ENCODE measurements at places on chromosomes 2 and 18. TPM values are rescaled to one million over a fixed set of nuclear protein-coding genes. Genes with fewer than 3 reads are reported as not detected.

DNA sequence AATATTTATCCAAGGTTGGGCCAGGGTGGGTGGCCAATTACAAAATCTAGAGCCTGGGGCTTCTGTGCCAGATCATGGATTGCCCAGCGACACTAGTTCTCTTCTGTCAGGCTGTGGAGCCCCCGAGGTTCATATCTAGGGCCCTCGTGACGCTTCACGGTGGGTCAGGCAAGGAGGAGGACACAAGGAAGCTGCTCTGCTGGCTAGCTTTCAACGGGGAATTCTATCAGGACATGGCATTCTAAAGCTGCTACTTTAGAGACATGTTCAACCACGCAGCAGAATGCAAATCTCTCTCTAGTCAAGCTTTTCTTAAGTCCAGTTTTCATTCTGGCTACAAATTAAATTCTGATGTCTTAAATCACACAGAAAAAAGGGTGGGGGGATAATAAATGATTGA lies 180.2 kb downstream of the THADA start:
- DNase-seq = no peak
- H3K4me1 ChIP-seq = no peaks in the 10 kb centered on the region
- H3K36me3 ChIP-seq = peaks cover 6% of the 10 kb centered on the region
- no peak overlapping the region for H3K4me3 ChIP-seq

DNA sequence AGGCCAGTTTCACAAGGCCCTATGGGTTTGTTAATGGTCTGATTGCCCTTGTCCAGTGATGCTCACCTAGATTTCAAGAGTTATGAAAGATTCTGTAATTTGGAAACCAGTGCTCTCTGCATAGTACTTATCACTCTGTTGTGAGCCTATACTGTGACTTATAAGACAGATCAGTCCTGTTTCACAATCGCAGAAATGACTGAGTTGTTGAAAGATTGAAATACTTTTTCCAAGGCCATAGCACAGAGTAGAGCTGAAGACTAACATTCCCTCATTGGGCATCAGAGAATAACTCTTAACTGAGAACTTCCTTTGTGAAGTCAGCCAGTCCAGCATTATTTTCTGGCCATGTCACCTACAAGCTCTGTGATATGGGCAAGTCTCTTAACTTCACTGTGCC lies 44.0 kb downstream of the CCDC85A start:
- no peak overlapping the region for H3K4me3 ChIP-seq
- no peaks in the 10 kb centered on the region for H3K27me3 ChIP-seq
- DNase-seq = no peak
- H3K27ac ChIP-seq = no peak overlapping the region
- no peaks in the 10 kb centered on the region for H3K4me1 ChIP-seq

Gene CFAP65
- not detected for total RNA-seq

GRCh38 chr2:7061921-7062320 lies 144.7 kb downstream of the RNF144A start:
- H3K27ac ChIP-seq = no peak overlapping the region
- no peaks in the 10 kb centered on the region for H3K27me3 ChIP-seq
- DNase-seq = no peak
- no peaks in the 10 kb centered on the region for H3K4me1 ChIP-seq

DNA sequence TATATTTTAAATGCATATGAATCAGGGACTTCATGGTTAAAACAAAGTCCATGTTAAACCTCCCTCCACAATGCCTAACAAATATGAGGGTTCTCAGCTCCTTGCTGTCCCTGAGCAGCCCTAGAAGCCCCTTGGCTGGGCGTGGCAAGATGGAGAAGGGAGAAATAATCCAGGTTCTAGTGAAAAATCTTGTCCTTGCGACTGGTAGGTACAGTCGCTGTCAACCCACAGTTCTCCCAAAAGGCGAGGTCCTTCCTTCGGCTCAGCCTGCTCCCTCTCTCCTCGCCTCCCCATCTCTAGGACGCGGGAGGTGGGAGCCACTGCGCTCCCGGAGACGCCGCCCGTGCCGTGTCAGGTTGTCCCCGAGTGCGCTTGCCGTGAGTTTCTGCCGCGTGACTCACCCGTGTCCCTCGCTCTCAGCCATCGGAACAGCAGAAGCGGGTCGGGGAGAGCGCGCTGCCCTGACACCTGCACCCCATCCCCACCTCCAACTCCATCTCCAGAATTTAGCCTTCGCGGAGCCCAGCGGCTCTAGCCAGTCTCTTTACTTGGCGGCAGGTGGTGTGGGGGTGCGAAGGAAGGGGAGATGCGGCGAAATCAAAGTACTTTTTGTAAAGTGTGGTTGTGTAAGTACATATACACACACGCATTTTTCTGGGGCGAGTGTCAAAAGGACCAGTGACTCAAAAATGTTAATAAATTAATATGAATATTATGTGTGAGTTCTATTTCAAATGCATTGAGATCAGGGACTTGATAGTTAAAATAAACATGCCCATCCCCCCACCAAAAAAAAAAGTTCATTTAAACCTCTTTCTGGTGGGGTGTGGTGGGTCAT lies 65.1 kb upstream of the TMEM17 start:
- no peak for DNase-seq
- no peak overlapping the region for H3K27ac ChIP-seq

DNA sequence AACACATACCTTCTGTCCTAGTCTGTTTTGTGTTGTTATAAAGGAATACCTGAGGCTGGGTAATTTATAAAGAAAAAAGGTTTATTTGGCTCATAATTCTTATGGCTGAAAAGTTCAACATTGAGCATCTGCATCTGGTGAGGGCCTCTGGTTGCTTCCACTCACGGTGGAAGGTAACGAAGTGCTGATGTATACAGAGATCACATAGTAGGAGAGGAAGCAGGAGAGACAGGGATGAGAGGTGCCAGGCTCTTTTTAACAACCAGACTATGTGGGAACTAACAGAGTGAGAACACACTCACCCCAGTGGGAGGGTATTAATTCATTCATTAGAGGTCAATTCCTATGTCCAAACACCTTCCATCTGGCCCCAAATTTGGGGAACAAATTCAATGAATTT lies 463.8 kb downstream of the DSC3 start:
- H3K36me3 ChIP-seq = no peaks in the 10 kb centered on the region
- H3K4me1 ChIP-seq = no peaks in the 10 kb centered on the region
- no peak overlapping the region for H3K4me3 ChIP-seq

Measured in activated T-cell treated with anti-CD3 and anti-CD28 coated beads, Interleukin-2, amount 50 U/mL, for 72 hours (primary cell).